ENCODE measurements at places on chromosomes 3 and 15.

DNA sequence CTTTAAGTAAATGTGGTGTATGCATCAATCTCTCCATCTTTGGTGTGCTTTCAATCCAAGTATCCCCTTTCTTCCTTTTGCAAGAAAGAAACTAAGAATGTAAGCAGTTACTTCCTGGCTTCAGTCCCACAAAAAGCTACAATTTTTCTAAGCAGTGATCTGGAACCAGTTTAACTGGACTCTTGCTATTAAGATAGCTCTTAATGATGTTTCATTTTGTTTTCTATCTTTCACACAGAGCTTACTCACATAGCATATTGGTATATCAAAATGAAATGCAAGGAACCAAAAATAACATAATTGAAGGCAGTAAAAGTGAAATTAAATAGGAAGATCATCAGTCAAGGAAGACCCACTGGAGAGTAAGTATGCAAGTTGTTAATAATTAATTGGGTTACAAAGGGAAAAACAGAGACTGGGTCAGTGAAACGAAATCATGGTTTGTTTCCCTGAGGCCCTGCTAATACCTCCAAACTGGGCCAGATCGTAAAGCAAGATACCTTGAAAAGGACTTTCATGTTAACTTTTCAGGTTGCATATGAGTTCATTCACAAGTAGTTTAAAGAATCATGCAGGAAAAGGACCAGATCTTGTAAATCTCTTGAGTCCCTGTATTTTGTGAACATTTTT is 41.9 kb downstream of the GPR160 start:
- no peak for DNase-seq

- DNase-seq = no peak
These were observed 403.8 kb upstream of the ADAMTS9 start for GRCh38 chr3:65091565-65091964.

DNA sequence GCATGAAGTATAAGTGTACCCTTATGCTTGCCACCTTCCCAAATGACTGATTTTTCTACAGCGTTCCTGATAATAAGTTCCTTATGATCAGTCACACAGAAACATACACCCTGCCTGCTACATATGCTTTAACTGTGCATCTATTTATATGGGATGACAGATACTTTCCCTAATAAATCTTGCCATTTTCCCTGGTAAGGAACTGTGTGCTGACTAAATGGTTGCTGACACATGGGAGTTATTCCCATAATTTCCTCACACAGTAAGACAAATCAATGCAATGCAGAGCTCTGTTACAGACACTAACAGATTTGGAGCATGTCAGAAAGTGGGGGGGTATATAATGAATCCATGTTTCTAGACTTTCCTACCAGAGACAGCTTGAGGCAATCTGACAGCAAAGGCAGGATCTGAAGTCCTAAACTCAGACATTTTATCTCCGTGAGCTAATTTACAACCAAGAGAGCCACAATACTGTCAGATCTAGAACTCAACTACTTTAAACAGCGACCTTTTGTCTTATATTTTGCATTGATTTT is 86.9 kb upstream of the TCF12 start:
- DNase-seq = no peak

- no peak for DNase-seq
These were observed 1.1 kb downstream of the PLXND1 start for GRCh38 chr3:129605203-129605921.

GRCh38 chr15:85792912-85793590 is 1.7 kb downstream of the KLHL25 start:
- no peak for DNase-seq

DNA sequence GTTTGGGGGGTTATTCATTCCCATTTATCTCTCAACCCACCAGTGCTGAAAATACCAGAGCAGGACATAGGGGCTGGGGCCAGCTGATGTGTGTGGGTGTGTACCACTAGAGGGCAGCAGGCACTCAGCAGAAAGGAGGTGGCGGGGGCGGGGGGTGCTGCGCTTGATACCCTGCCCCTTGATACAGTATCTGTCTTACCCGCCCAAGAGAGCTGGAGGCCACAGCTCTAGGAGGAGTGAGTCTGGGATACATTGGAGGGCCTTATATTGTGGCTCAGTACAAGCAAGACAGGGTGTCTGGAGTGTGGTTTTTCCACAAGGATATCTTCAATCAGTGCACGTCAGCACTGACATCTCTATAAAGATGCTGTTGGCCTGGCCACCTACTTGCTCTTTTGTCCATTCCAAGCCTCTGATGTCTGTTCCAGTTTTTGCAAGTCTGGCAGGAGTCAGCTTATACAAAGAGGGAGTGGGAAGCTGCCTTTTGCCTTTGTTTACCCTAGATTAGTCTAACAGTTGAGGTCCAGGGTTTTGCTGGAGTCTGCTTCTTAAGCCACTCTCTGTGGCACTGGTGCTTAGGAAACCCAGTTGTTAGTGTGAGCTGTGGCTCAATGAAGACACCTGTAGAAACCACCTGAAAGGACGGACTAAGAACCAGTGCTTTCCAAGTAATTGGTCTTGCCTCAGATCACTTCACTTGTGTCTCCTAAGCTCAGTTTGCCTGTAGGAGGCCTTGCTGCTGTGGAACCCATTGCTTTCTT is 1.5 kb upstream of the RBM15B start:
- no peak for DNase-seq

GRCh38 chr3:29436612-29437323 is 155.9 kb downstream of the RBMS3 start:
- DNase-seq = no peak

Data from GM04503 (cell line).